Suprapubic skin (tissue), 4 donors: ENCODE measurements at places on chromosomes 16 and 17. TPM values are rescaled to one million over a fixed set of nuclear protein-coding genes. Genes with fewer than 3 reads are reported as not detected.

CTF1 gene
- total RNA-seq: 0.78 TPM

KCNG4 gene
- total RNA-seq: not detected

- DNase-seq: peak; percentile 73
Measured at GRCh38 chr16:22813223-22813947, 577 bp upstream of the HS3ST2 start.

DNA sequence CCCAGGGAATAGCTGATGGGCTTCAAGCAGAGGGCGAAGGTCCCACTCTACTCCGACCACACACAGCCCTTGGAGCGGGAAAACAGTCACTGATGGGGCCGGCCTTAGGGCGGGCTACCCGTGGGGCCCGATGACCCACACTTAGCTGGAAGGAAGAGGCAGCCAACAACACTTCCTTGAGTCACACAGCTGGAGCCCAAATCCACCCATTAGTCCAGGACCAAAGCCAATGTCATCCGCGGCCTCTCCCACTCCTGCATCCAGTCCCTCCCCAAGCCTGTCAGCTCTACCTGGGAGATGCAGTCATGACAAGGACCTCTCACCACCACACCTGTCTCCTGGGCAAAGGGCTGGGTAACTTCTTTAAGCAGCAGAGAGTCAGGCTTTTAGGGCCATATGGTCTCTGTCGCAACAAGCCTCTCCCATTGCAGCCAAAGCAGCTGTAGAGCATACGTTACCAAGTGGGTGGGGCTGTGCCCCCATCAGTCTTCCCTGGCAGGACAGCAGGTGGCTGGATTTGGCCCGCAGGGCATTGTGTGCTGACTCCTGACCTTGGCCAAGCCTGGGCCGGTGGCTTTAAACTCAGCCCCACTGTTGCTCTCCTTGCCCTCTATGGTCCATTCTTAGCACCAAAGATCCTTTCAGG is 110.7 kb downstream of the SOCS1 start:
- no peak for DNase-seq
